Midbrain (tissue), 1 donor: ENCODE measurements at places on chromosomes 4 and X.

GRCh38 chr4:43242606-43243005 lies 350.1 kb downstream of the GRXCR1 start:
- no peak for DNase-seq

DNA sequence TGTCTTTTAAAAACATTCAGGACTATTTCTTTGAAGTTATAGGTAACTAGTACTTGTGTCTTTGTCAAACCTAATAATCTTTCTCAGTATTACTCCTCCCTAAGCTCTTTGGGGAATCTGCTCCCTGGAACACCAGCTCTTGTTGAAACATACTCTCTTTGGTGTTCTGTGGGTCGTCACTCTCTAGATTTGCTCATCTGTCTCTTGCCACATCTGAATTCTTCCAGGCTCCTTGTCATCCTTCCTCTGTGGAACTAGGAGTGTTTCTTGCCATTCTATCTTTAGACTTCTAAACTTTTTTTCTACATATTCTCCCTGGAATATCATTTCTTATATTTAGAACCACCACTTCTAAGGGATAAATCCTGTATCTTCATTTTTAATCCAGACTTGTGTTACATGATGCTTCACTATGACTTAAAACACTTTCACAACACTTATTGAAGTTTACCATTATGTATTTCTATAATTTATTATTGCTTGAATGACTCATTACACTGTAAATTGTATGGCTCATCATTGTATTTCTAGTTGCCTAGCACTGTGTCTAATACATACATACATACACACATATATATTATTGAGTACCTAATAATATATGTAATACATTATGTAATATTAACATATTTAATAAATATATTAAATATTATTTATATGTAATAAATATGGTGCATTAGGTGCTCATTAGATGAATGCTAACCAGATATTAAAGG lies 186.1 kb downstream of the TMA16 start:
- no peak for DNase-seq

- DNase-seq, result no peak
Measured at GRCh38 chr4:55571806-55572205, 20.2 kb downstream of the PDCL2 start.

GRCh38 chr4:113899271-113900070 lies 80.0 kb downstream of the ARSJ start:
- DNase-seq, result no peak

DNA sequence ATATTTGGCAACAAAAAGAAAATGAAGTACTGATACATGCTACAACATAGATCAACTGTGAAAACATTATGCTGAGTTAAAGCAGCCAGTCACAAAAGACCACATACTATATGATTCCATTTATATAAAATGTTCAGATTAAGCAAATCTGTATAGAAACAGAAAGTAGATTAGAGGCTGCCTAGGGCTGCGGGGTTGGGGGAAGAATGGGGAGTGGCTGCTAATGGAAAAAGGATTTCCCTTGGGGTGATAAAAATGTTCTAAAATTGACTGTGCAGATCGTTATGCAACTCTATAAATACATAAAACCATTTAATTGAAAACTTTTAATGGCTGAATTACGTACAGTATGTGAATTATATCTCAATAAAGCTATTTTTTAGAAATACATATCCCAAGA lies 46.8 kb downstream of the NEK1 start:
- DNase-seq, result no peak

- no peak for DNase-seq
Measured at GRCh38 chrX:21700275-21700674, 42.1 kb upstream of the KLHL34 start.

GRCh38 chr4:52106191-52106590 lies 55.1 kb downstream of the SPATA18 start:
- DNase-seq, result no peak

- DNase-seq, result no peak
Measured at GRCh38 chr4:114998316-114998715, 115.1 kb downstream of the NDST4 start.

- no peak for DNase-seq
Measured at GRCh38 chr4:125168531-125168930, 146.2 kb upstream of the FAT4 start.

DNA sequence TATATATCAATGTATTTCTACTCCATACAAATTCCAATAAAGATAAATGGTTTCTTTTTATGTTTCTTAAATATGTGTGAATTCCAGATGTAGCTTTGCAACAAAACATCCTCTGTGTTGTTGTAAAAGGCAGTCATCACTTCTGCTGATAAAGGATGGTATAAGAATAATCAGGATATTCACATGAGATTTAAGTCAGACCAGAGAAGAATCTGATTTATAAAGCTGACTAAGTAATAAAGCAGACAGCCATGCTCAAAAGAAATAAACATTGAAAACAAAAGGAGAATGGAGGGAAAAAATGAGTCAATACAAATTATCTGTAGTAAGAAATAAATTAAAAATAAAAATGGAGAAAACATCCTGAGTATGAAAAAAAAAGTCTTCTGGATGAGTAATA lies 27.0 kb upstream of the SLC7A11 start:
- no peak for DNase-seq

- no peak for DNase-seq
Measured at GRCh38 chr4:39718366-39719323, 20.7 kb downstream of the UBE2K start.

DNA sequence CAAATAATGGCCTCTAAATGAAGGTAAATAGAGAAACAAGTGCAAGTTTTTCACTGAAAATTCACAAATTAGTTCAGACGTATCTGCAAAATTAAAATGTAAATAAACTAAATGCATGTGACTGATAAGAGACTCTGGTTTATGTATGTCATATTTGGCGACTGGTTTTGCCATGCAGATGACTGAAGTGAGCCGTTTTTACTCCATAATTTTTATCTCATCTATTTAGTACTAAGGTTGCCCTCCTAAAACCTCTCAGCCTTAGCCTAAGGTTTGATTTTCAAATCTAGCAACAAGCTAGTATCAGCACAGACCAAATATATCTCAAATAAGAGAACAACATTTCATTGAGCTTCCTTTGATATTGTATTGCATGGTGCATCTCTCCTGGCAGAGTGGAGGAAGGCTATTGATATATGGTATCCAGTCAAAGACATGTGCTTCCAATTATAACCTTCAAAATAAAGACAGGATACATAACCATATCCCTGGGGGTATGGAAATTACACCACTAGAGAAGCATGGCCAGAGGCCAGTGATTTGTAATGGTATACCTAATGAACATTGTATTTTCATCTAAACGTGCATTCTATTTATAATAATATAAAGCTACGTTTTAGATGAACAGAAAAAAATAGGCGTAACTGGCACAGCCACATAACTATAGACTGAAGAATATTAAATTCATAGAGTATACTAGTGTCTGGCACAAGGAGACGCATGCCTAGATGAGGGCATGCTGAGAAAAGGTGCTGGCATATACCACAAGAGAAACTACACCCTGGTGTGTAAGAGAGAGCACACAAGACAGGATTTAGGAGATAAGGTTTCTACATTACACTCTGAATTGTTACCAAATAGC lies 392.6 kb upstream of the INTU start:
- DNase-seq, result no peak

DNA sequence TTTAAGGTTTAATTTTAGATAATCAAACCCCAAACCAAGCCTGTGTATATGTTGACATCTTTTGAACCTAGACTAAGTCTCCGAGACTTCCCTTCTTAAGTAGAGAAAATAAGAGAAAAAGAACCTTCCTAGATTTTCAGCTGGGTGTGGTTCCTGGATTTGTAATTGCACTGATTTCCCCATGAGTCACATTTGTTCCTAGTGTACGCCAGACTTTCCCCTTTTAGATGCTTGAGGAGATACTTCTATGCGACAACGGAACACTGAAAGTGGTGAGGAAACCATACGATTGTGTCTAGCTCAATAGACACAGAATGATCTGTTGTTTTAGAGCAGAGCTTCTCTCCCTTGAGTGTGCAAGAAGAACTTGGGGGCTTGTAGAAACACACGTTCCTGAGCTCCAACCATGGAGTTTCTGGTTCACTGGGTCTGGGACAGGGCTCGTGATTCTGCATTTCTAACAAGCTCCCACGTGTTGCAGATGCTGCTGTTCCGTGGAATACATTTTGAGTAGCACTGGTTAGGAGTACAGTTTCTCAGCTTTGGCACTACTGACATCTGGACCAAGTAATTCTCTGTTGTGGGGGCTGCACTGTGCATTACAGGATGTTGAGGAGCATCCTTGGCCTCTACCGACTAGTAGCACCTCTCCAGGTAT lies 87.1 kb downstream of the AMELX start:
- DNase-seq, result no peak

- no peak for DNase-seq
Measured at GRCh38 chrX:10032147-10032546, 65.0 kb downstream of the CLDN34 start.

DNA sequence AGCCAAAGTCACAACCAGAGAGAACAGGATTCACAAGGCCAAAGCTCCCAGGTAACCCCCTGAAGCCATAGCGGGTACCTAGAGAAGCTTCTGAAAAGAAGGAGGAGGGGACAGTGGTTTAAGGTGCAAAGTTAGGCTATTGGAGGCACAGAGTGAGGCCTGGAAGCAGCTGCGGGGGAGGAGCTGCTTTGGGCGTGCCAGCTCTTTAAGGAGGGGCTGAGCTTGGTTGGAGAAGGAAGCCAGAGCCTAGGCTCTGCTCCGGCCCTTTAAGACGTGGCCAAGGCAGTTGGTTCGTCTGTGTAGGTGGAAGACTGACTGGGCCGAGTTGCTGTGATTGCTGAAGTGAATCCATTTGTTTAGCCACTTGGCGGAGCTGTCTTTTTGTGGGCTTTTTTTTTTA lies 1.5 kb downstream of the KLF8 start:
- DNase-seq, result no peak

DNA sequence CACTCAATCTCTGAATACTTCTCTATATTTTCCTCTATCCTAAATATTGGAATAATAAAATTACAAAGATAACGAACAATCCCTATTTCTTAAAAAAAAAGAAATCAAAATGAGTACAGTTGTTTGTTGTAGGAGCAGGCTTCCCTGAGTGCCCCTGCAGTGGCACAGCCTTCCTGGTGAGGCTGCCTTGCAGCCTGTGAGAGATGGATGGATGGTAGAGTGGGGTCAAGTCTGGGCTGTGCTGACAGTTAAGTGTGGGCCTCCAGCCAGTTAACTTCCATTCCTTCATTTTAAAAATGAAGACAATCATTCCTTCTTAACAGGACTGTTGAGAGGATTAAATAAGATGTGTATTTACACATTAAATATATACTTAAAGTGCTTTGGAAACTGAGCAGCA lies 136.9 kb downstream of the MGST2 start:
- no peak for DNase-seq

DNA sequence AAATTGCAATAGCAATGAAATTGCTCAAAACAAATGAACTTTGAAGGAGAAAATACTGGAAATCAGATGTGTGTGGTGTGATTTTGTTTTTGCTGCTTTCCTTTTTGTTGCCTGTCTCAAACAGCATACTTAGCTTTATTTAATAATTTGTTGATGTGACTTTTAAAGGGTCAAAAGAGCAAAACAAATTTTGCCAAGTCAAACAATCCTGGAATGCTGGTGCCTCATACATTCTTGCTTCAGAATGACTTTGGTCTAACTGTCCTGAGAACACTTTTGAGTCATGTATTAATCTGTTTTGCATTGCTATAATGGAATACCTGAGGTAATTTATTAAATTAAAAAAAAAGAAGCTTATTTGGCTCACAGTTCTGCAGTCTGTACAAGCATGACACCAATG lies 3.4 kb downstream of the PF4V1 start:
- DNase-seq, result no peak

- no peak for DNase-seq
Measured at GRCh38 chr4:4651811-4652755, 110.2 kb upstream of the STX18 start.

GRCh38 chrX:31796624-31797023 lies 724.8 kb upstream of the FTHL17 start:
- DNase-seq, result no peak

GRCh38 chr4:184548648-184549341 lies 74.4 kb upstream of the IRF2 start:
- no peak for DNase-seq

DNA sequence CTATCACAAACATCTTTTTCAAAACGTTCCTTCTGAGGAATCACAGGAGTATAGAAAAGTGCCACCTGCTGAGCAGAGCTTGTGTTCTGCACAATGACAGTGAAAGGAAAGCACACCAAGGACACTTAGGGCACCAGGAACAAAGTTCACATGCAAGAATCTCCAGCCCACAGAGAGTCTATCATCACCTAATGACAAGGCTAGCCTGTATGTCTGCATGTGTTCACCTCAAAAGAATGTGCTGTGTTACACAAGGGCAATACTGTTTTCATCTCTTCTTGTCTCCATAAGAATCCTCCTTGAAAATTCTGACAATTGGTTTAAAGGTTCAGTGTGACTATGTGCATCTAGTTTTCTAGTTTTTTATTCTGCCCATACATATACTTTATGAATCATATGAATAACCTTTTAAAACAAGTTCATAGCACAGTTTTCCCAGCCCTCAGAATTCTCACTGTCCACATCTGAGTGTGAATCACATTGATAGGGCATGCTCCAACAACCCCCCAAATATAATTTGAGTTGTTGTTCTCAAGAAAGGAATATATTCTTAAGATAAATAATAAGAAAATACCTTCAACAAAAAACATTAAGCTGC lies 118.0 kb downstream of the PWWP3B start:
- DNase-seq, result no peak

DNA sequence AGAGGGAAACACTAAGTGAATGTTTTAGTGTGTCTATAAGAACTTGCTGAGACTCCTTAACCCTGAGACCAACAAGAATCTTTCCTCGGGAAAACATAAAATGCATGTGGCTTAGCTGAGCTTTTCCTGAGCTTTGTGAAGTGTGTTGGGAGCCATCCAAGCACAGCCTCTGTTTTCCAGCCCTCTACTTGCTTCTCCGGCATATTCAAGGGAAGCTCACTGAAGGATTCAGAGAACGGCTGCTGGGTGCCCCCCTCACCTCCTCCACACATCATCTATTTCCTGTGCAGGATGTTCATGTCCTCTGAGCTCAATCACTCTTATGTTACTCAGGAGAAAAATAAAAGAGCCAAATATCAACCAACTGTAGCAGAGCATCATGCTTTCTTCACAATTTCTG lies 492.1 kb downstream of the IL15 start:
- DNase-seq, result no peak

GRCh38 chrX:37825215-37825842 lies 22.0 kb downstream of the DYNLT3 start:
- DNase-seq, result no peak

- DNase-seq, result no peak
Measured at GRCh38 chrX:125205133-125205917, 114.3 kb upstream of the TEX13C start.

DNA sequence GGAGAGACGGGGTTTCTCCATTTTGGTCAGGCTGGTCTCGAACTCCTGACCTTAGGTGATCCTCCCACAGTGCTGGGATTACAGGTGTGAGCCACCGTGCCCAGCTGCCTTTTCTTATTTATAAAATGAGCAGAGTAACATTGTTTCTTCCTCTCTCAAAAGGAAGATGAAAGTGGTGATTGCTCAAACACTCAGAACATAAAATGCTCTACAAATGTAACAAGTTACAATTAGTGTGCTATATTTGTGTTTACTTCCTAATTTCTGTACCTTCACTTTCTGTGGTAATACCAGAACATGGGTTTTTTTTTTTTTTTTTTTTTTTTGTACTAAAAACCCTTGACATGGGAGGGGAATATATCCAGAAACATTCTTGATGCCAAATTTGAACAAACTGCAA lies 197.9 kb downstream of the MGST2 start:
- no peak for DNase-seq

- DNase-seq, result no peak
Measured at GRCh38 chrX:43702079-43702524, 46.0 kb downstream of the MAOA start.

- no peak for DNase-seq
Measured at GRCh38 chr4:17688011-17688441, 73.6 kb downstream of the MED28 start.

- no peak for DNase-seq
Measured at GRCh38 chrX:124405868-124406267, 59.5 kb downstream of the SH2D1A start.
